GM12865 (cell line): ENCODE measurements at places on chromosomes 16 and 17.

DNA sequence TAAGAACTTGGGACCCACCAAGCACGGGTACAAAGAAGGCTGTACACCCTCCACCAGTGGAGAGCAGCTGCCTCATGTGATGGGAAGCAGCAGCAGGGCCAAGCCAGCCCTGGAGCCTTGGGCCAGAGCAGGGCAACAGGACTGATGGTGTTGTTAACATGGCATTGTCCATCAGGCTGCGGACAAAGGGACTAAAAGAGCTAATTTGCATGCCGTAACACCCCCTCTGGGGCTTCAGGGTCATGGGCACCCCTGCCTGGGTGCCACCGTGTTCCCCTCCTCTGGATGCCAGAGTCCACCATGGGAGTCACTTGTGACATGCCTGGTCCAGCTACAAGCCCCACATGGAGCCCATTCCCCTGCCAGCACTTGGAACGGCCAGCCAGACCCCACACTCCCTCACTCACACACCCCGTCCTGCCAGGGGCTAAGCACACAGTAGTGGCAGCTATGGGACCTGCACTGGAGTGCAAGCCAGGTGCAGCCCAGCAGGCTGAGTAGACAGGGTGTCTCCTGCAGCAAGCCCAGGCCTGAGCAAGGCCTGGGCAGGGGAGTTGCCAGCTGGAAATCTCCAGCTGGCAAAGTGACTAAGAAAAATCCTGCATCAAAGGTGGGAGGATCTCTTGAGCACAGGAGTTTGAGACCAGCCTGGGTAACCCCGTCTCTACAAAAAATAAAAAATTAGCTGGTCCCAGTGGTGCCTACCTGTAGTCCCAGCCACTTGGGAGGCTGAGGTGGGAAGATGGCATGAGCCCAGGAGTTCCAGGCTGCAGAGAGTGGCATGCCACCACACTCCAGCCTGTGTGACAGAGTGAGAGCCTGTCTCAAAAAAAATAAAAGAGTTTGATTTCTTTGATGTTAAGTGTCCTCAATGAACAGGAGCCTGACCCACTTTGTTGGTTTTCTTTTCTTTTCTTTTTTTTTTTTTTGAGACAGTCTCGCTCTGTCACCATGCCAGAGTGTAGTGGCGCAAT is 33.7 kb downstream of the NOL11 start:
- DNase-seq, result no peak

DNA sequence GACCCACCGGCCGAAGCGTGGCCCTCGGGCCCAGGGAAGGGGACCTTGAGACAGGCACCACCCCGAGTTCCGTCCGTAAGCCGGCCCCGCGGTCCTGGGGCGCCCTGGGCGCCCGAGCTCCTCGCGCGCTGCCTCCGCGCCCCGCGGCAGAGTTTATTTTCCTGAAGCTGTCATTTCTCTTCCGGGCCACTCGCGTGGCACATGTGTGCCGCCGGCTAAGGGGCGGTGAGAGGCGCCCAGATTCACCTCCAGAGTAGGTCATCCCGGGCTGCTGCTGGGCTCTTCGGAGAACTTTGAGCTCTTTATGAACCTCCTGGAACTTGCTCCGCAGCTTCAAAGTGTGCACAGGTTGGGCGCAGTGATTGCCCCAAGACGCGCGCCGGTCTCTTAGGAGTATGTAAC is 489 bp downstream of the ZC3H18 start:
- DNase-seq, result peak; percentile 41

DNA sequence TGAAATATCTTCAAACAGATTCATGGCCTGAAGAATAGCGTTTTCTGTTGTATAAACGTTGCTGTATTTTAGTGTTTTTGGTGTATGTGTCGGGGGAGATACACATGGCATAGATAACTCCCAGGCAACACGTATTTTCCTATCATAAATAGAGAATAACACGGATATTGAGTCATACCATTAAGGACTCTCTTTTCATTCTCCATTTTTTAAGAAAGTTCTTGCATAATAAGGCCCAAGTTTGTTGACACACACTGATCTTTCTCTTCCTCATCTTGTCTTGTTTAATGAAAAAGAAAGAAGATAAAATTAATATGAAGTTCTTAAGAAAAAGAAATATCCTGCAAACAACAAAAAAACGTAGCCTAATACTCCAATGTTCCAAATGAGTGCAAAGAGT is 13.4 kb downstream of the ABCA8 start:
- no peak for DNase-seq

- no peak for DNase-seq
These were observed 93.8 kb upstream of the FAM20A start for GRCh38 chr17:68694791-68695485.

DNA sequence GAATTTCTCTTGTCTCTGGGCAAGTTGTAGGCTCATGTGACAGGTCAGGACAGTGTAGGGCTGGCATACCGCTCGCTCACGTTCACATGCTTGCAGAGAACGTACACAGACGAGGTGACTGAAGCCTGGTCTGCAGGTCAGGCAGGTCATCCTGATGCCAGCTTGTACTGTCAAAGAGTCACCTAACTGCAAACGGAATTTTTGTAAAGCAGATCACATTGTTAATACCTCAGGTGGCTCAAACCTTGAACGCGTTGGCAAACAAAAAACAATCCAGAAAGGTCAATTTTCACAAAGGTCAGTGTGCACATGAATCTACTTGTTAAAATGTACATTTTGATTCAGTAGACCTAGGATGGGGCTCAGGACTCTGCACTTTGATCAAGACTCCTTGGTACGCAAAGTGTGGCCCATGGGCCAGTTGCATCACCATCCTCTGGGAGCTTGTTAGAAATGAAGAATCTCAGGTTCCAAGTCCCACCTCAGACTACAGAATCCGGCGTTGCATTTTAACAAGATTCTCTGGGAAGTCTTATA is 28.6 kb downstream of the ANKRD40 start:
- no peak for DNase-seq

DNA sequence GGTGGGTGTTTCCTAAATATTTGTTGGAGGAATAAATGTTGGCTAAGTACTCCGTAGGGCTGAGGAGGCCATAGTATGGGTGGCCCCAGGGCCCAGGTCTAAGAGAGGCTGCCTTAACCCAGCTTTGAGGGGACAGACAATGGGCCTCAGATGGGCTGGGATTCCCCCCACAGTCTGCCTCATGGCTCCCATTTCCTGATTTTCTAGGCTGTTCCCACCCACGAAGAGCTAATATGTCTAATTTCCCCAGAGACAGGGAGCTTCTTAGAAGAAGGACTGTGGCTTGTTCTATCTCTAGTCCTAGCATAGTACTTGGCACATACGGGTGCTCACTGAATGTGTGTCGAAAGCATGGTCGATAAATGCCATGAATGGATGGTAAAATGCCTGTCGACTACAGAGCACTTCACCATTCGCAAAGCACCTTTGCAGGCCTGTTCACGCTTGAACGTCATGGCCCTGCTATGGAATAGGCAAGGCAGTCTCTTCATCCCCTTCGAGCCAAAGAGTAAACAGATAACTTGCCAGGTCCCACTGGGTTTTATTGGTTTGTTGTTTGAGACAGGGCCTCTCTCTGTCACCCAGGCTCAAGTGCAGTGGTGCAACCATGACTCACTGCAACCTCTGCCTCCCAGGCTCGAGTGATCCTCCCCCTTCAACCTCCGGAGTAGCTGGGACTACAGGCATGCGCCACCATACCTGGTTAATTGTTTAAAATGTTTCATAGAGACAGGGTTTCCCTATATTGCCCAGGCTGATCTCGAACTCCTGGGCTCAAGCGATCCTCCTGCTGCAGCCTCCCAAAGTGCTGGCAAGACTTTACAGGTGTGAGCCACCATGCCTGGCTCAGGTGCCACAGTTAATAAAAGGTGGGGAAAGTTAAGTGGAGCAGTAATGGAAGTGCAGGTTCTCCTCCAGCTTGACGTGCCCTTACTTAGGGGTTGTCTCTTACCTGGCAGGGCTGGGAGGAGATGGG is 9.7 kb downstream of the CHAD start:
- DNase-seq, result no peak

DNA sequence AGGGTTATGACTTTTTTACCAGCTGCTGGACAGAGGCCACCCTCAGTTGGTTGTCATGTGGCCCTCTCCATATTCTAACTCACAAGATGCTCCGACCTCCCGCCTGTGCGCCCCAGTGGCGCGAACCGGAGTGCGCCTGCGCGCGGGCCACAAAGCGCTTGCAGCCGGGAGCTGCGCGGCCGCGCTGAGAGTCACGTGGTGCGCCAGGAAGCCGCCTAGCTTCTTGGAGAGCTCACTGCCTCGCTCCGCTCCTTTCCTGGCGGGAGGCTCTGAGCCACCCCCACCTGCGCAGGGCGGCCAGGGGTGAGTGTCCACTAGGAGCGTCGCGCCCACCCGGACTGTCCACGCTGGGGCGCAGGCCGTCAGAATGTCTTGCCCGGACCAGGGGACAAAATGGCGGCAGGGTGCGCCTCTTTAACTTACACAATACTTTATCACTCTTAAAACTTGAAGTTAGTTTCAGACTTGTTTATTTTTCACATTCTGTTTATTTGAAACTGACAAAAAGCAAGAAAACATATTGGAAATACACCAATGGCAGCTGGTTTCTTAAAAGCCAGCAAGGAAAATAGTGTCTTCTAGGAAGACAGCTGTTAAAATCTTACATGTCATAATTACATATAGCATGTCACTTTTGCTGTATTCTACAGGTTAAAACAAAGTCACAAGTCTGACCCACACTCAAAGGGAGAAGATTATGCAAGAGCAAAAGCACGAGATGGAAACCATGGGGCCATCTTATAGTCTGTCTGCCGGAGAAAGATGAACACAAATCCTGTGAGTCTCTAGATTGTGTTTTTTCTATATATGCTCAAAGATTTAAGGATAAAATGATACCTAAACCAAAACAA is 357.9 kb downstream of the CNTNAP4 start:
- no peak for DNase-seq

DNA sequence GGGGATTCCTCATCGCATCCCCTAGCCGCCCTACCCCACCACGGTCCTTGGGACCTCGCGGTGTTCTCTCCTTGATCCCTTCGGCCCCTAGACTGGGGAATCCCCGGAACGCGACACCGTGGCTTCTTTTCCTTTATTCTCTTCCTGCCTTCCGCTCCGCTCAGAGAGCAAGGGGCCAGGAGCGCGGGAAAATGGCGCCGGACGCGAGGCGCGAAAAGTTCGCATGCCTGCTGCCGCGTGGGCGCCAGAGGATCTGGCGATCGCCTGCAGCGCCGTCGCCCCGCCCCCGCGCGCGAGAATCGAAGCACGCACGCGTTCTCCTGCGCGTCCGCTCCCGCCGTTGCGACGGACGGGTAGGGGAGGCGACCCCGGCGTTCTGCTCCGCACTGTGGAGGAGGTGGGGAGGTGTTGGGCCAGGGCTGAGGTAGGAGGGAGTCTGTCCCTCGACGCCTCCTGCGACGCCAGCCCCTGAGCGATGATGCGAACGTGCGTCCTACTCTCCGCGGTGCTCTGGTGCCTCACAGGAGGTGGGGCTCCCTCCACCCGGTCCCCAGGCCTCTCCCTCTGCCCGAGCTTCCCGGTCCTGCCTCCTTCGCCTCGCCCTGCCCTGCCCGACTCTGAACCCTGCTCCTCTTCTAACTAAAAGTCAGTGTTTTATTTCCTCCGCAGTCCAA is at the start of gene ZPBP2:
ZPBP2 (plus strand) TSS at position 323 of the 674 bp plus-strand sequence; CDS start at position 476, 153 bp downstream.
- peak; percentile 92 for DNase-seq

DNA sequence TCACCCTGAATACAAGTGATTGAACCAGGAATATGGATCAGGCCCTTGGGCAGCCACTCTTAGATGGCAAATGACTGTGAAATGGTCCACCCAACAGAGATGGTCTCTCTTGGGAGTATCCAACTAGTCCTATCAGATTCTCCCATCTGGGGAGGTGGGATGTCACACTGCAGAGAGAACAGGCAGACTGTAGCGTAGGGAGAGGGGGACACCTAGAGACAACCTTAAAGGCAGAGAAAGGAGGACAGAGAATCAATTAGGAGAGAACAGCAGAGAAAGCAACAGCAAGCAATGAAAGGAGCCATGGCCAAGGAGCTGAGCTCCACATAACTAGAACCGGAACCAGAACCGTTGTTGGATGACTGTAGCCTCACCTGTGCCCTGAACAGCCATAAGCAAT is 37.2 kb downstream of the IQCK start:
- DNase-seq, result no peak

DNA sequence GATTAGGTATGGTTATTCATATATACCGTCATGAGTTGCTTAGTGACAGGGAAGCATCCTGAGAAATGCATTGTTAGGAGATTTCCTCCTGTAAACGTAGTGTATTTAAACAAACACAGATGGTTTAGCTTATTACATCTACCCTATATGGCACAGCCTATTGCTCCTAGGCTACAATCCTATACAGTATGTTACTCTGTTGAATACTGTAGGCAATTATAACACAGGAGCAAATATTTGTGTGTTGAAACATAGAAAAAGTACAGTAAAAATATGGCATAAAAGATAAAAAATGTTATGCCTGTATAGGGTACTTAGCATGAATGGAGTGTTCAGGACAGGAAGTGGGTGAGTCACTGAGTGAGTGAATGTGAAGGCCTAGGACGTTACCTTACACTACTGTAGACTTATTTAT is 157.7 kb downstream of the CDH11 start:
- DNase-seq, result no peak

GRCh38 chr16:24009955-24010354 is 174.2 kb downstream of the PRKCB start:
- peak; percentile 79 for DNase-seq

- DNase-seq, result no peak
These were observed 66.8 kb downstream of the PIPOX start for GRCh38 chr17:29109477-29110371.

DNA sequence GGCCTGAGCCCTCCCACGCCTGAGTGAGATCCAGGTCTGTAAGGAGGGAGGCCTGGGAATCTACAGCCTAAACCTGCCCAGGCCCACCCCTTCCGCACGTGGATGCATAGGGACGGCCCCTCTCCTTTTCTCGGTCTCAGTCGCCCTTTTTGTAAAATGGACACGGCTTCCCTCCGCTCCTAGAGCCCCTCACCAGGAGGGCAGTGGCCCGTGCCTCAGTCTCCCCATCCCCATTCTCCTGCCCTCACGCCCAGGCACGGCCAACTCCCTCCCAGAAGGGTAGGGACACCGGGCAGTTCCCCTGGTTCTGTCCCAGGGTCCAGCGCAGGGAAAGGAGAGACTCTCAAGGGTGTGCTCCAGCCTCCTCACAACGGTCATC is 48.1 kb downstream of the WNT3 start:
- no peak for DNase-seq

DNA sequence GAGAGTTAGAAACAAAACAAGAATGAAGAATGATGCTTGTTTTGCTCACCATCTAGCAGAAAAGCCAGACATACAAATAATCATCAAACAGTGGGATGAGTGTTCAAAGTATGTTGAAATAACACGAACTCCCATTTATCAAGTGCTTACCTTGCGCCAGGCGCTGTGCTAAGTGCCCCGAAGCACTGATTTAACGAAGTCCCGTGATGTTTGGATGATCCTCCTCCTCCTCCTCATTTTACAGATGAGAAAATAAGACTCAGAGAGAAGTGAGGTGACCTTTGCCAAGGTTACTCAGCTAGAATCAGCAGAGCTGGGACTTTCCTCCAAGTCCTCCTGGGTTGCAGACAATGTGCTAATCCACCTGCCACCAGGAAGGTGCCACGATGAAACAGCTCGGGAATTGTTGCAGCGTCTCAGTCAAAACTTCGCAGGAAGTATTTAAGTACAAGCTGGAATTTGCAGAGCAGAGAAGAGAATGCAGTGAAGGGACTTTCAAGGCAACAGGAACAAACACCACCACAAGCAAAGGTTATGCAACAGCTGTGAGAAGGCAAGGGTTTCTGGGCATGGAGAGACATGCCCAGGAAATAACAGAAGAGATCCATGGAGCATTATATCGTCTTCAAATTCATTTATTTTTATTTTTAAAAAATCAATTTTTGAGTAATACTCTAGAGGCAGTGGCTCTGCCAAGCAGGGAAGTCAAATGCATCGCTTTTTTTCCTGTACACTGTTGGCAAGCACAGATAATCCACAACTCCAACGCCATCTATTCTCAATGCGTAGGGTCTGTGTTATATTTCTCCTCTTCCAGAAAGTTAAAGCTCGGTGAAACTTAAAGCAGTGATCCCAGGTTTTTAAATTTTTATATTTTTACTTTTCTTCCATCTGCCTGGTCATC is 11.1 kb downstream of the PRCD start:
- DNase-seq, result peak; percentile 12
